ENCODE measurements at places on chromosomes 5 and 9.

DNA sequence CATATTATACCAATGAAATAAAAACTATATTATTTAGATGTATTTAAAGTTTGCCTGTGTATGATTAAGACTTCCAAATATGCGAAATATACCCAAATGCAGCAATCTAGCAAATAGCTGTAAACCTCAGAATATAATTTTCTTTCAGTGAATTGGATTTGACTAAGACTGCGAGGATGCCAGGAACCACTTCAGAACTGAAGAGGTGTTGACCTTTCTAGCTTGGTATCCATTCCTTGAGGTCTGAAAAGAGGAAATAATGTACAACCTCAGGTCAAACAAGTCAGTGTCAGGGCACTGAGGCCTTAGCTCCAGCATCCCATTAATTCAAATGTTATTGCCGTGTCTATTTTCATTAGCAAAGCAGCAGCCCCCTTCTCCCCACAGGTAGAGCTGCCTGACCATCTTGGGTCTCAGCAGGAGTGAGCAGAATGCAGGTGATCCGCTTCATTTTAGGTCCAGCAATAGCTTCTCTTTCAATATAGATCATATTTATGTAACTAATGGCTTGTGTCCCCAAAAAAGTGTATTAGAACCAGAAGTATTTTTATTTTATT lies 100.0 kb downstream of the KIAA1958 start:
- no peak for DNase-seq

- DNase-seq, result no peak
These were observed 43.9 kb upstream of the MTAP start for GRCh38 chr9:21758540-21758939.

DNA sequence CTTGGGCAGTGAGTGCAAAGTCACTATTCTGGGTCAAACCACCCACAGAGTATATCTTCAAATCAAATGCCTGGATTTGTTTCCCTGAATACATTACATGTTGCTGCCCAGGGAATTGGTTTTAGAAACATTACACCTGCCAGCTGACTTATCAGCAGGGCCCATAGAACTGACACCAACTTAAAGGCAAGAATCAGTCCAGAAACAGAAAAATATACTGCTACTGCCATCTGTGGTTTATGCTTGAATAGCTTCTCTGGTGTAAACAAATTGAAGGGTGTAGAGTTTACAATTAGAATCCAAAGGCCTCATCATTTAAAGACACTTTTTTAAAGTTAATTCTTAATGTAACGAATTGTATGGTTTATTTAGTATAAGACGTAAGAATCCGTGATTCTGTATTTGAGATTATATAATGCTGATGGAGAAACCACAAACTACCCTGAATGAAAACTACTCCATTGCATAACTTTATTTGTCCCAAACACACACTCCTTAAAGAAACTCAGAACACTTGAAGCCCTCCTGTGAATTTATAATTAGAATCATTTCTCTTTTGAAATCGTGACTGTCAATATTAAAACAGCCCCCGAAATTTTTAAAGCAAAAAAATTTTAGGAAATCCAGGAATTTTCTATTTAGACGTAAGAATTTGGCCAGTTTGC lies 6.2 kb downstream of the NR6A1 start:
- DNase-seq, result no peak

DNA sequence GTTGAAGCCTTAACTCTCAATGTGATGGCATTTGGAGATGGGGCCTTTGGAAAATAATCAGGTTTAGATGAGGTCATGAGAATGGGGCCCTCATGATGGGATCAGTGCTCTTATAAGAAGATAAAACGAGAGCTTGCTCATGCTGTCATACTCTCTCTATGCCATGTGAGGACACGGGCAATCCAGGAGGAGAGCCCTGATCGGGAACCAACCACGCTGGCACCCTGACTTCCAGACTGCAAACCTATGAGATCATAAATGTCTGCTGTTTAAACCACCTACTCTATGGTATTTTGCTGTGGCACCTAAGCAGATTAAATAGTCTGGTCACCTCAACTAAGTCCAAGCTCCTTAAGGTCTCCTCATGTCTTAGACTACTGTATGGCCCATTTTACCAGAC lies 10.0 kb downstream of the HMGCS1 start:
- DNase-seq, result no peak

DNA sequence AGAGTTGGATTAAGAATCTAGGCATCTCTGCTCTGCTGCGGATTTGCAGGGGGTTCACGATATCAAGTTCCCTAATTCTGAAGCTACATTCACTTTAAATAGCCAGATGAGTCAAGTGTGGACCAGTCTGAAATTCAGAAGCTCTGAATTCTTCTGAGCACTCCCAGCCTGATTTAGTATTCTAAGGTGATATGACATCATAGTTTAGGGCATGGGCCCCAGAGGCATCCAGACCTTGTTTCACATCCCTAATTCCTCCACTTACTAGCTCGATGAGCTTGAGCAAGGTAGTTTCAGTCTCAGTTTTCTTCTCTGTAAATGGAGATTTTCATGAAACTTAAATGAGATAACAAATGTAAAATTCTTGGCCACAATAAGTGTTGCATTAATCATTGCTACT lies 65.2 kb downstream of the TMEM167A start:
- no peak for DNase-seq

- no peak for DNase-seq
These were observed 117.6 kb upstream of the ANKRD55 start for GRCh38 chr5:56350597-56351170.

- DNase-seq, result no peak
These were observed 178.0 kb upstream of the DMAC1 start for GRCh38 chr9:7977586-7977985.

All from activated naive CD8-positive, alpha-beta T cell treated with anti-CD3 and anti-CD28 coated beads, Interleukin-2, amount 50 U/mL, for 24 hours (primary cell).